Fibroblast of skin of abdomen (primary cell): ENCODE measurements at places on chromosomes 16 and 17.

DNA sequence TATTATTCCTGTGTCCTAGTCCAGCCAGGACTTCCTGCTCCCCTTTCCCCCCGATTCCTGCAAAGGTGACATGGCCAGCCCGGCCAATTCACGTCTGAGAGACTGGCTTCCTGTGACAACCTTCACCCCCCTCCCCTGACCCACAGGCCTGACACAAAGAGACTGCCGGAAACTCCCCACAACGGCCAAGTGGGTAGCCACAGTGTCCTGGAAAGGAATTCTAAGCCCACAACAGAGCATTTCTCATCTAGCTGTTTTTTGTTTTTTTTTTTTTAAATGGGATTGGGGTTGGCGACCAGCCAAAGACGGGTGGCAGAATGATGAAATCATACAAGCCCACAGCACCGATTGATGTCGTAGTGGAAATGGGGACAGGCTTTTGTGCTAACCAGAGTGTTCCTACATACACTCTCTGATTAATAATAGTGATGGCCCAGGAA lies 2.8 kb upstream of the XAF1 start:
- peak; percentile 96 for DNase-seq

DNA sequence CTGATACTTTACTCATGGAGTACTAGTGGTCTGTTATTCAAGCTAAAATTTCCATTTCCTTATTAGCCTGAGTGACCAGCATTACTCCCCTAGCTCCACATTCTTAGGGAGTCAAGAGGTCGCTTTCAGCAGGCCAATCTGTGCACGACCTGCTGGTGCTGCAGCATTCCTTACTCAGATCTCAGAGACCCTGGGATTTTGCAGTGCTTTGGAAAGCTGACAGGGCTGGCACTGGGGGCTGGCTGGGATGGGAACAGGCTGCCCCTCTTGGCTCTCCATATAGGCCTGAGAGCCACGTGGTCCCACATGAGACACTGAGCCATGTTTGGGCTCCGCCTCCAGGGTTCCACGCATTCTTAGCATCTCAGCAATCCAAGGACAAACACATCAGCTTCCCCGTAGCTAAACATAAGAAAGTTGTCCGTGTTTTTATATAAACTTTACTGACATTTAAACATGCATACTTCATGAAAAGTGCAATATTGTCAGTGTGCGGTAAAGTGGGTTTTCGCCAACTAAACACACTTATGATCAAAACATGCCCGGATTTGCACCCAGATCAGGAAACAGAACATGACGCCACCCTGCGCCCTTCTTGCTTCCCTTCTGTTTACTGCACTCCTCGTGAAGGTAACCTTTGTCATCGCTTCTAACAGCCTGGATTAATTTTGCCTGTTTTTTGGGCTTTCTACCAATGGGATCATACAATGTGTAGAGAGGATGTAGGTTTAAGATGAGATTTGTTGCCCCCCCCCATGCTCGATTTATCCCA lies 254.5 kb upstream of the CACNG5 start:
- peak; percentile 53 for DNase-seq

- DNase-seq, result no peak
These were observed 9.3 kb downstream of the ADCY7 start for GRCh38 chr16:50275428-50276325.

- no peak for DNase-seq
These were observed 227.3 kb downstream of the CCDC182 start for GRCh38 chr17:57517632-57518456.

- DNase-seq, result peak; percentile 63
These were observed 14.6 kb upstream of the SBK1 start for GRCh38 chr16:28277537-28278388.

DNA sequence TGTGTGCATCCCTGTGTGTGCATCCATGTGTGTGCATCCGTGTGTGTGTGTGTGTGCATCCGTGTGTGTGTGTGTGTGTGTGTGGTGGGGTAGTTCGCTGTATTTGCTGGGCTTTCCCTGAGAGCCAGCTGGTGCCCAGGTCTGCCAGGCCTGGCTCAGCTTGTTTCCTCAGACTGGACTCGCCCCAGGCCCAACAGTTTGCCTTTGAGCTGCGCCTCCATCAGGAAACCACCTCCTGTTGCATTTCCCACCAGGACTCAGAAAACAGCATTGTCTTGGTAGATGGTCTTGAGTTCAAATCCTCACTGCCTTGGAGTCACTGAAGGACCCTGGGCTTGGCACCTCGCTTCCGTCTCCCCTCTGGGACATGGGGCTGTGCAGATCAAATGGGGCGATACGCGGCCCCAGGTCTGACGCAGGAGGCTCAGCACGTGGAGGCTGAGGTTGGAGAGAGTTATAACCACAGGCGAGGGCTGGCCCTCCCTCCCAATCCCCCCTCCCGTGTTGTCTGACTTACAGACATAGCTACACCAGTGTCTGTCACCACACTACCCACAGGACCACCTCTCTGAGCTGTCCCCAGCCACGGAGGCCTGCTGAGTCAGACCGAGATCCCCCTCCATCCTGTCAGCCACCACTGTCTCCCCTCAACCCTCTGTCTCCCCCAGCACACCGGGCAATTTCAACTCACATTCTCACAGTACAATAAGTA lies 4.7 kb downstream of the ITGAE start:
- no peak for DNase-seq

GRCh38 chr17:46800573-46800972 lies 17.9 kb downstream of the WNT3 start:
- no peak for DNase-seq

DNA sequence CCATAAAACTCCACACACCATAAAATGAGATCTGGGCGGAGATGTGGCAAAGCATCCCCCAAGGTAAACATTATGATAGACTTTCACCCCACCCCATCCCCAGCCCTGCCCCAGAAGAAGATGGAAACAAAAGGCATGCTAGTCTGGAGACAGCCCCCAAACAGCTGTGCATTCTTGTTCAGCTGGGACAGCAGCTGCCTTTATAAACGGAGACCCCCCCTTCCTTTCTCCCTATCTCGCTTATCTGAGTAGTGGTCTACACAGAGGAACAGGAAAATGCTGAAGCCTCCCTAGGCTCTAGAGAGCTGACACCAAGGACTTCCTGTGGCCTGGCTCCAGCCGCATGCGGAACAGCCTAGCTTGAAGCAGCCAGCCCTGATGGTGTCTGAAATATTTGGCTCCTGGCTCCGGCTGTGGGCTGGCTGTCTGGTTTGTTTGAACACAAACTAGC lies 190.3 kb upstream of the ANKFN1 start:
- no peak for DNase-seq

DNA sequence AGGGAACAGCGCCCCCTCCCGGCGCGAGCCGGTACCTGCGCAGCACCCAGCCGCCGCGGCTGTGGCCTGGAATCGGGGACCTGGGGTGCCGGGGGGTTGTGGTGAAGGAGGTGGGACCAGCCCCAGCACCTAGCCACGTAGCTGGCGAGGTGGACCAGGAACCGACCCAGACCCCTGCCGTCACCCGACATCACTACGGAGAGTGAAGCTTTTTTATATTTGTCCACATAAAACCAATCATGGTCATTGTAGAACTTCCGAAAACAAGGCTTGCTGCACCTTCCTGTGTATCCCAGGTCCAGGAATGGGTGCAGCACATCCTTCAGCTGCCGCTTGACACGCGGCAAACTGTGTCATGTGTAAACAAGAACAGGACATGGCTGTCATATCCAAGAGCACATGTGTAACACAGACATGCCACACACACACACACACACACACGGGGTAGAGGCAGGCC lies 1.3 kb downstream of the HBQ1 start:
- DNase-seq, result no peak

DNA sequence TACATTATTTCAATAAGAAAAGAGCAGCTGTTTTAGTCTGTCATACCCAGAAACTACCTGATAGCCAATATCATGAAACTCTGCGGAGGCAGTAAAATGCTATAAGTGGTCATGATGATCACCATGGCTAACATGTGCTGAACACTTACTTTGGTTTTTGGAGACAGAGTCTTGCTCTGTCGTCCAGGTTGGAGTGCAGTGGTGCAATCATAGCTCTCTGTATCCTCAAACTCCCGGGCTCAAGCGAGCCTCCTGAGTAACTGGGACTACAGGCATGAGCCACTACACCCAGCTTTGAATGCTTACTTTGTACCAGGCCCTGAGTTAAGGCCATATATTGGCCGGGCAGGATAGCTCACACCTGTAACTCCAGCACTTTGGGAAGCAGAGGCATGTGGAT lies 101.2 kb upstream of the DHX40 start:
- no peak for DNase-seq

DNA sequence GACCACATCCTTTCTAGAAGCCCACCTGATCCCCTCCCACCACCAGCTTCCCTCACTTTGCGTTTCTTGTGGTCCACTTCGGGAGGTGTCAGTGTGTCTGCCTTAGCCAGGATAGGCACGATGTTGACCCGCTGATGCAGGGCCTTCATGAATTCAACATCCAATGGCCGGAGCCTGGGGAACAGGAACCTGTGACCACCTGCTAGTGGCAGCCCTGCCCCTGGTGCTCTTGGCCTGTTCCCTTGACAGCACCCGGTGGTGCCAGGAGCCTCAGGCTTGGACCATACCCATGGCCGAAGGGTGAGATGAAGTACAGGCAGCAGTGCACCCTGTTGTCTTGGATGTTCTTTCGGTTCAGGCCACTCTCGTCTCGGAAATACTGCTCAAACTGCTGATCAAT lies 7.2 kb upstream of the MTMR4 start:
- no peak for DNase-seq

DNA sequence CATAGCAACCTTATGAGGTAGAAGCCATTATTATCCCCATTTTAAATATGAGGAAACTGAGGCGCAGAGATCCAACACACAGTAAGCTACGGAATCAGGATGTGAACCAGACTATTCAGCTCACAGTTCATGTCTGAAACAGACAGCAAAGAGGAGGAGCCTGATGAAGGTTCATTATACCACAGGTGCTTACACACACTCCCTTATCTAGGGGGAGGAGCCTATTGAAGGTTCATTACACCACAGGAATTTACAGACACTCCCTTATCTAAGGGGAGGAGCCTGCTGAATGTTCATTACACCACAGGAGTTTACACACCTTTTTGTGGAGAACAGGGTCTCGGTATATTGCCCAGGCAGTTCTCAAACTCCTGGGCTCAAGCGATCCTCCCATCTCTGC lies 21.9 kb downstream of the C16orf95 start:
- DNase-seq, result no peak

DNA sequence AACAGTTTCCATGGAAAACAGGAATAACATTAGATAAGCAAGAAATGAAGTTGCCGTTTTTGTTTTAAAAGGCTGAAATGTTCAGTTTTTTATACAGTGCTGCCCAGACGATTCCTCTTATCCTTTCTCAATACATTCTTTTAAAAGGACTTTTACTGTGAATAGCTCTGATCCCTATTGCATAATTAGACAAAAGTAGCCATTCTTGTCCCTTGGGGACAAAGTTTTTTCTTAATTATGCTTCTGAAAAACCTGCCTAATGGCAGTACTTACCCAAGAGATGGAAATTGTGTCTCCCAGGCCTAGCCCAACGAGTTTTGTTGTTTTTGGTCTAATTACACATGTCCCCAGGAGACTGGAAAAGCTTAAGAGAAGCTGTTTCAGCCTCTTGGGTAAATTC lies 27.6 kb downstream of the NXPH3 start:
- DNase-seq, result no peak

- no peak for DNase-seq
These were observed 29.9 kb upstream of the RHOT1 start for GRCh38 chr17:32112416-32112815.

- DNase-seq, result no peak
These were observed 655 bp upstream of the GPR139 start for GRCh38 chr16:20074099-20074991.

DNA sequence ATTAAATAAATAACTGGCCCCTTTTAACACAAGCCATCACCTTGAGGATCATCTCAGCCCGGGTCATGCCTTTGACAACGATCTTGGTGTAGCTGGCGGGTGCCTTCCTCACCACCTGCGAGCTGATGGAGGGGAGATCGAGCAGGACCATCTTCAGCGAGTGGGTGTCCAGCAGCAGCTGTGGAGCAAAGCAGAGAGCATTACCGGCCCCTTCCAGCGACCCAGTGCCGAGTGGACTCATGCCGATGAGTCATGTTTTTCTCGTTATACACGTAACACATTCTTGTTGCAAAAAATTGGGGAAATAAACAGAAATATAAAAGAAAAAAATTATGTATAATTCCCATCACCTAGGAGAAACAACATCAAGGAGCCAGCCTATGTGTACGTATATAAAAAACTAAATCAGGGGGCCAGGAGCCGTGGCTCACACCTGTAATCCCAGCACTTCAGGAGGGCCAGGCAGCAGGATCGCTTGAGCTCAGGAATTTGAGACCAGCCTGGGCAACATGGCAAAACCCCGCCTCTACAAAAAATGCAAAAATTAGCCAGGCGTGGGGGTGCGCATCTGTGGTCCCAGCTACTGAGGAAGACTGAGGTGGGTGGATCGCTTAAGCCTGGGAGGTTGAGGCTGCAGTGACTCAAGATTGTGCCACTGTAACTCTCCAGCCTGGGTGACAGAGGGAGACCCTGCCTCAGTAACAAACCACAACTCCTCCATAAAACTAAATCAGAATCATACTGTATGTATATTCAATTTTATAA lies 169.1 kb upstream of the RPH3AL start:
- DNase-seq, result no peak

- DNase-seq, result no peak
These were observed 1.7 kb downstream of the MLYCD start for GRCh38 chr16:83900571-83900970.

DNA sequence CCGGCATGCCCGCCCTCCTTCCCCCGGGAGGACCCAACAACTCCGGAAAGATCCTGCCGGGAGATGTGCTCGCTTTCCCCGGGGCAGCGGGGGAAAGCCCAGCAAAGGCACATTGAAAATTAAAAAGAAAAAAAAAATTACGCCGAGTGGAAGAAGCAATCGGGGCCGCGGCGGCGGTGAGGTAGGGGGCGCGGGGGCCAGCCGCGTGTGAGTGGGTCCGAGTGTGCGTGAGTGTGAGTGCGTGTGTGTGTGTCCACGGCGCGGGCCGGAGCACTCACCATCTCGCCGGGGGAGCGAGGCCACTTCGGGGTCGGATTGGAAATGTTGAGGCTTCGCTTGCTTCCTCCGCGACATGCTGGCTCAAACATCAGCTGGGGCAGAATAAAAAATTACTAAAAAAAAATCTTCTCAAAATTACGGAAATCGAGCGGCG lies at the start of gene SALL1:
TSS of gene SALL1 (minus strand) at position 383 of the 433 bp plus-strand sequence. CDS start at position 354, 29 bp downstream.
- DNase-seq, result no peak

GRCh38 chr16:17970816-17971331 lies 365.7 kb downstream of the NPIPA8 start:
- DNase-seq, result peak; percentile 5
